Stimulated activated naive CD4-positive, alpha-beta T cell treated with Interleukin-2 at 50 U/mL for 16 hours (primary cell): ENCODE measurements at places on chromosomes 11 and 22.

- DNase-seq, result no peak
These were observed 501.5 kb upstream of the ARHGAP42 start for GRCh38 chr11:100185588-100185987.

GRCh38 chr11:129620237-129621104 is 195.2 kb upstream of the TMEM45B start:
- DNase-seq, result no peak

DNA sequence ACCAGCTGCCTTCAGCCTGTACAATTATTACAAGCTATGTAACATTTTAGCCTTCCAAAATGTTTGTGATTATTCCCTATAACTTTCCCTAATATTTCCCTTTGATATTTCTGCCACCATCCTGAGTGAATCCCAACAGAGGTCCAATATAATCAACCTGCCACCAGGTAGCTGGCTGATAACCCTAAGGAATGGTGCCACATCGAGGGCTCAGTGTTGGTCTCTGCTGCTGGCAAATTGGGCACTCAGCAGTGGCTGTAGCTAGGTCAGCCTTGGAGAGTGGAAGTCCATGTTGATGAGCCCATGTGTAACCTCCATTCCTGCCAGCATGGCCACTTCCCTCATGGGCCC is 121.2 kb downstream of the ZNF280B start:
- no peak for DNase-seq

- DNase-seq, result no peak
These were observed 2.0 kb upstream of the PRDM11 start for GRCh38 chr11:45144126-45145082.

GRCh38 chr11:61949169-61950034 is 749 bp upstream of the BEST1 start:
- DNase-seq, result no peak
